ENCODE measurements at places on chromosomes 13 and 19.

DNA sequence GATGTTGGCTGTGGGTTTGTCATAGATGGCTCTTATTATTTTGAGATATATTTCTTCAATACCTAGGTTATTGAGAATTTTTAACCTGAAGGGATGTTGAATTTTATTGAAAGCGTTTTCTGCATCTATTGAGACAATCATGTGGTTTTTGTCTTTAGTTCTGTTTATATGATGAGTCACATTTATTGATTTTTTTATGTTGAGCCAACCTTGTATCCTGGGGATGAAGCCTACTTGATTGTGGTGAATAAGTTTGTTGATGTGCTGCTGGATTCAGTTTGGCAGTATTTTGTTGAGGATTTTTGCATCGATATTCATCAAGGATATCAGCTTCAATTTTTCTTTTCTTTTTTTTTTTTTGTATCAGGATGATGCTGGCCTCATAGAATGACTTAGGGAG lies 29.4 kb downstream of the NBEA start:
- no peak for DNase-seq

- no peak for DNase-seq
Measured at GRCh38 chr13:76929851-76930374, 18.4 kb upstream of the ACOD1 start.

DNA sequence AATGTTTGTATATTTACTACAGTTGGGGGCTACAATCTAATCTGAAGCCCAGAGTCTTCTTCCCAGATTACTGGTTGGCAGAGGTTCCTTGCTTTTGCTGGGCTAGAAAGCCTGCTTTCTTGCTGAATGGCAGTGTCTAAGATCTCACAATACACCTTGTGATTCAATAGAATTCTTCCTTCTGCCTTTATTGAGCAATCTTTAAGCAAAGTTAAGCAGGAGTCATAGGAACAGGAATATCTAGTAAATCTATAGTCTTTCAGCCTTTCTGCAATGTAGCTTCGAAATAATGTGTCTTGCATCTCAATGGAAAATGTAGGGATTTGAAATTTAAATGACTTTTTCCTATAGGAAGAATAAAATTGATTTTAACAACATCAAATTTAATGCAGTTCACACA lies 346.1 kb downstream of the SLITRK1 start:
- no peak for DNase-seq

DNA sequence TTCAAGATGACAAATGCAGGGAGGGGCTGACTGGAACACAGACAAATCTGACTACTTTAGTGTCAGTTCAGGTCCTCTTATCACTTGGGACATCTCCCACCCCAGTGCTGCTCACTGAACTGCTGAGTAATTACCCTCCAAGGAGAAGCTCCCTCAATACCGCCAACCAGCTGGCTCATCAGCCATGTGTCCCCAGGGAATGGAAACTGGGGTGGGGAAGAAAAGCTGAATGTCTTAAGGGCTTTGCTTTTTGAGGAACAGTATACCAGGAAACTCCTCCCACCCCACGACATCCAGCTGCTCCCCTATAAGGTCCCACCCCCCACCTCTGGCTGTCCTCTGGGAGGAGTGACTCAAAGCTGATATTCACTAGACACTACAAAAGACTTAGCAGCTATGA lies 2.0 kb downstream of the ZNF823 start:
- no peak for DNase-seq

Data from effector CD4-positive, alpha-beta T cell (primary cell).